ENCODE measurements at places on chromosomes 1 and 21.

- DNase-seq = no peak
Observed at GRCh38 chr1:53554592-53555305, 95.5 kb downstream of the DMRTB1 start.

DNA sequence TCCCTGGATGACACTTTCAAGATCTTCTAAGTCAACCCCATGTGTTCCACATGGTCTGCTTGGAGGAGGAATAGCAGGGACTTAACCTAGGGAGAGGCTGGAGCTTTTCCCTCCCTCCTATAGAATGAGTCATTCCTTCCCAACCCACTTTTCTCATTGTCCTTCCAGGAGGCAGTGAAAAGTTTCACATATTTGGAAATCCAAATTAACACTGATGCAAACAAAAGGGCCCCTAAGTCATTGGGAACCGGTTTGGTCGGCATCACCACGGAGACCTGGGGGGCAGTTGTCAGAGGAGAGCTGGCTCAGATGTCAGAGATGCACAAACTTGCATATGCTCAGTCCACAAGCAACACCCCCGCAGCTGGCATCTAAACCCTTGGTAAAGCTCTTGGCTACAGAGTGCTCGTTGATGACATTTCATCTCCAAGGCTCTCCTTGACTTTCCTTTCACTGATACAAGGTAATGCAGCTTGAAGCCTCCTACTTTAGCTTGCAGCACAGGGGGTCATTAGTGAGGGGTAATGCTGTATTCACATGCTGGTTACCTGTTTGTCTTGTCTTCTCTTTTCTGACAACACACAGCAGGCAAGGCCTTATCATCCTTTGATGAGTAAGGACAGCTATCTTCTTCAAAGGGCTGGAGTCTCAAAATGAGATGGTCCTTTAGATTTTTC lies 12.3 kb upstream of the LRRC8D start:
- DNase-seq = peak; percentile 71

GRCh38 chr1:22838965-22839364 lies 128.3 kb downstream of the EPHB2 start:
- DNase-seq = no peak

DNA sequence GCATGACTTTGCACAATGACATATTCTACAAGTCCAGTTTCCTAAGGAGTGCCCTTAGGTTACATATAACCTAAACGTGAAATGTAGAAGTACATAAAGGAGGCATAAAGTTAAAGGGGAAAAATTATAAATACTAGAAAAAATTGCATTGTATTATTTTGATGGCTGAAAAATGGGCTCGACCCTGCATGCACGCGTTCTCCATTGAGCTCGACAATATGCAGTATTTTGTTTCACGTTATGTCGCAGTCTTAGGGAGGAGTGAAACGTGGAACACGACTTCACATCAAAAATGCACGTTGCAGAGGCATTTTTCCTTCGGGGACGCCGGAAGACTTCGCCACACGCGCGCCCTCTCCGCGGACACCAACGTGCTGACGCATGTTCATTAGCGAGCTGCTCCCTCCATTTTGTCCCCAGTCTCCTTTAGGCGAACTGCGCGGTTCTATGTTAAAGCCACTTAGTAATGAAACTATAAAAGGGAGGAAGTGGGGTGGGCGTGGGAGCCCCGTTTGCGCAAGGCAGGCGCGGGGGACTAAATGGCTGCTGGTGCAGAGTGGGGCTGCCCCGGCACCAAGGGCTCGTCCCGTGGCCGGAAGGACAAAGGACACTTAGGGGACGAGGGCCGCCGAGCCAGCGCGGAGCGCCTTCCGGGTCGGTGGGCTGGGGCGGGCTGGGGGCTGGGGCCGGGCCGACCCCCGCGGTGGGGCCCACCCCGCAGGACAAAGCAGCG lies 749 bp upstream of the COX20 start:
- peak; percentile 79 for DNase-seq

DNA sequence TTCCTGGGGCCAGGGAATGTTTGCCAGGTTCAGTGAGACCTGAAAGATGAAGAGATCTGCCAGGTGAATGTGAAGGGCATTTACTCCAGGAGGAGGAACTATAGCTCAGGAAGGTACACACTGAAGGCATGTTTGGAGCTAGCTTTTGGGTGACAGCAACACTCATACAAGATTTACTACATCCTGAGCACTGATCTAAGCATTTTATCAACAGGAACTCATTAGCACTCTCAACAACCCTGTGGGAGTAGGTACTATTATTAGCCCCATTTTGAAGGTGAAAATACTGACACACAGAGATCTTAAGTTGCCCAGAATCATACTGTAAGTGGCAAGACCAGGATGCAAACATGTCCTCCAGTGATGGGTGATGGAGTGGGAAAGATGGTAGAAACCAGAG lies 6.7 kb downstream of the GADD45A start:
- DNase-seq = no peak

DNA sequence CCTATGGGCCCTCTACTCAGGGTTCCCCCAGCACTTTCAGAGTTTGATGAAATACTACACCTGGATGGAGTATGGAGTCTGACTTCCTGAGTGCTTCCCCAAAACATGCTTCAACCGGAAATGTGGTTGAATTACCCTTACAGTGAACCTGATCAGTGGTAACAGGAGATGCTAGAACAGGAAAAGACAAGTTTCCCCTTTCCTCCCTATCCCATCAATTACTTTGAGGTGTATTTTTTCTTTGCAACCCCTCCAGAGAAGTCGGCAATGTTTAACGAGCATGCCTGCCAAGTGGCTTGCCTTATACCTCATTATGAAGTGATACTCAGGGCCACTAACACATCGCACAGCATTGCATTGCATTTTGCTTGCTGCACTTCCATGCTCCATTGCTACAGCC lies 7.0 kb downstream of the KRTAP15-1 start:
- DNase-seq = no peak

DNA sequence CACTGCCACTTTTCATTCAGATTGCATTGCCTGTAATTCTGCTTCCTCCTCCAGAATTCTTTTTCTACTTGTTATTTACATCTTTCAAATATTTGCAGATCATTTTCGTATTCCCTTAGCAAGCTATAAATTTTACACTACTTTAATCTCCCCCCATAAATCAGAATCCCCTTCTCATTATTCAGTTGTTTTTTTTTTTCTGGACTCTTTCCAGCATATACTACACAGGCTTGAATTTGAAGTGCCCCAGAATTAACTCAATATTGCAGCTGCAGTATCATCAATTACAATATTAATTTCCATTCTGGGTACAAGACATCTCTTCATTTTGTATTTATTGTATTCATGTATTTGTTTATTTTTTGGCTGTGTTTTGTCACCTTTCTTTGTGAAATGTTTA lies 1494.3 kb downstream of the AMY1C start:
- no peak for DNase-seq

DNA sequence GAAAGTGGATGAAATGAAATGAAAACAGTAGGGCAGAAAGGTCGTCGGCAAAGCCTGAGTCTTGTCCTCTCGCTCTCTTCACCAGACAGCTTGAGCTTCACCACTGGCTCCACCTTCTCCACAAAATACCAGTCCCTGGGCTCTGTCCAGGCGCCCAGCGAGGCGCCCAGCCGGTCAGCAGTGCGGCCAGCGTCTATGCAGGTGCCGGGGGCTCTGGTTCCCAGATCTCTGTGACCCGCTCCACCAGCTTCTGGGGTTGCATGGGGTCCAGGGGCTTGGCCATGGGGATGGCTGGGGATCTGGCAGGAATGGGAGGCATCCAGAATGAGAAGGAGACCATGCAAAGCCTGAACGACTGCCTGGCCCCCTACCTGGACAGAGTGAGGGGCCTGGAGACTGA lies 600.5 kb upstream of the ZP4 start:
- no peak for DNase-seq

DNA sequence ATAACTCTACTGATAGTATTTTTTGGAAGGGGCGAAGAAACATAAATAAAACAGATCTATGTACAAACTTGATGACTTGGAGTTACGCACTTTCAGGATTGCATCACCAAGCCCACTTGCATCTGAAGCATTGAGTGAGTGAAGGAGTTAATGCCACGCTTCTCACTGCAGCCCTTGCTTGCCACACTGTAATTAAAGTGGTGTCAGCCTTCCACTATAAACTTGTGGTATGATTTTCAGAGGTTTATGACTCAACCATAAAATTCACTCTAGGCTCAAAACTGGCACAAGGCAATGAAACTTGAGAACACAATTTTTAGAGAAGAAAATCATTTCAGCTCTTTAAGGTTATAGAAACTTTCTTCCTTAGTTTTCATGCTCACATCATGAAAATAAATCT lies 93.9 kb upstream of the PRMT6 start:
- no peak for DNase-seq

DNA sequence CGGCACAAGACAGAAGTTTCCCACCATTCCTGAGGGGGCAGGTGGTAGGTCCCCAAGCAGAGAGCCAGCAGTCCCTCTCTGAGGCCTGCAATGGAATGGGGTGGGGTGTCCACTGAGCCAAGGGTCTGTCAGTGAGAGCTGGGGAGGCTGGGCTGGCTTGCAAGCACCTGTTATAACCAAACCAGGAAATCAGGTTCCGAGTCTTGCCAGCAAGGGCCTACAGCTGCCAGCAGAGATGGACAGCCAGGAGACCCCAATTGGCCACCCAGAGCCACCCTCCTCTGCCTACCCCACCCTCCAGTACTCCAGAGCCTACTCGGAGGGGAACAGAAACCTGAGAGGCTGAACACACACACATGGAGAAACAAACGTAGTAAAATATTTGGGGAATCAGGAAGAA lies 32.2 kb downstream of the PSEN2 start:
- no peak for DNase-seq

DNA sequence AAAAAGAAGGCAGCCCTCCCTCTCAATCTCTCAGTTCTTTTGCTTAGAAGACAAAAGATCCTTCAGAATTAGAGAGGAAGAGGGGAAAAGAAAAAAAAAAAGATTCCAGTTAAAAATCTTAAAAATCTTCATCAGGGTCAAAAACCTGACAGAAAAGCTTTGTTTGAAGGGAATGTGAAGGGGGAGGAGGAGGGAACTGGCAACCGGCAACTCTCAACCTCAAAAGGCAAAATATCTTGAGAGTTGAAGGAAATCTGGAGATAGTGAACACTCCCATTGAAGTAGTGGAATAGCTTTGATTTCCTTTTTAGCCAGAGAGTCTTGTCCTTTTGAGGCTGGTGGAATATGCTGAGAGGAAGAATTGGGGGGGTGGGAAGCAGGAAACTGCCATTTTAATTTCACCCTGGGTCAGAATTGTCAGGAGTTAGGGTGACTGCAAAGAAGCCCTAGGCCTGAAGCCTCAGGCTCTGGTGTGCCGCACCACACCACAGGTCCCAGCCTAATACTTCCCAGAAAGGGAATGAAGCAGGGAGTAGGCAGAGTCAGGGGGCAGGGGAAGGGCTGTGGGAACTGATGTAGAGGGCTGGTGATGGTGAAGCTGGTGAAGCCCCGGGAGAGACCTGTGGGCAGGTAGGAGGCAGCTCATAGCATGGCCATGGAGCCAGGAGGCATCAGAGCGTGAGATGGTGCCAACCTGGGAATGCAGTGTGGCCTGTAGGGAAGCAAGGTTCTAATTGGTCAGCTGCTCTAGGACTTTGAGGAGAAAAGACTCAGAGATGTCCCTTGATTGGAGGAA lies 24.6 kb downstream of the KIRREL1 start:
- no peak for DNase-seq

- no peak for DNase-seq
Observed at GRCh38 chr1:237701534-237701933, 189.2 kb downstream of the ZP4 start.

DNA sequence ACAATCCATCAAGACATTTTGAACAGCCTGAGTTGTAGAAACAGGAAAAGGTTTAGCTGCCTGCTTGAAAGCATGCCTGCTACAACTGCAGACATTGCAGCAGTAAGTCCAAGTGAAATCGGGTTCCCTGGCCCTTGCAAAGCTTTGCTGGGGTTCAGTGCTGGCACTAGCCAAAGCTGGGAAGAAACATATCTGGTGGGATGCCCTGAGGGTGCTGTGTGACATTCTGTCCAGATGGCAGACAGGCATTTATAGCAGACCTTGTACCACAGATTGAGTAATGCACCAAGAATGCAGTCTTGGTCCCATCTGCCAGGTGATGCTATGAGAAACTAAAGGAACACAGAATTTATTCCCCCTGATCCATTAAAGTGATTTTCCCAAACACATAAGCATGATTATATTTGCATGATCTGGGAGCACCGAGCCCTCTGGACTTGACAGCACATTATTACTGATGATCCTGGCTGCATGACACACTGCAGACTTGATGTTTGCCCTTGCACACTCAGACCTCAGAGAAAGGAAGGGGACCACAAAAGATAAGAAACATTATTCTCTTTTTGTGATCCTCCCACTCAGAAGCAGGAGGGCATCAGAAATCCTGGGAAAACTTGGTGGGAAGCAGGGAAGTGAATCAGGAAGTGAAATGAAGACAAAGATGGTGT lies 223.7 kb upstream of the FAM78B start:
- DNase-seq = no peak

- DNase-seq = peak; percentile 42
Observed at GRCh38 chr21:15250384-15250783, 185.6 kb upstream of the NRIP1 start.

GRCh38 chr1:29309075-29309474 lies 72.8 kb downstream of the PTPRU start:
- no peak for DNase-seq

GRCh38 chr1:184388319-184388889 lies 1.6 kb downstream of the C1orf21 start:
- DNase-seq = peak; percentile 71

GRCh38 chr1:207752456-207752998 lies 673 bp downstream of the CD46 start:
- DNase-seq = peak; percentile 7

DNA sequence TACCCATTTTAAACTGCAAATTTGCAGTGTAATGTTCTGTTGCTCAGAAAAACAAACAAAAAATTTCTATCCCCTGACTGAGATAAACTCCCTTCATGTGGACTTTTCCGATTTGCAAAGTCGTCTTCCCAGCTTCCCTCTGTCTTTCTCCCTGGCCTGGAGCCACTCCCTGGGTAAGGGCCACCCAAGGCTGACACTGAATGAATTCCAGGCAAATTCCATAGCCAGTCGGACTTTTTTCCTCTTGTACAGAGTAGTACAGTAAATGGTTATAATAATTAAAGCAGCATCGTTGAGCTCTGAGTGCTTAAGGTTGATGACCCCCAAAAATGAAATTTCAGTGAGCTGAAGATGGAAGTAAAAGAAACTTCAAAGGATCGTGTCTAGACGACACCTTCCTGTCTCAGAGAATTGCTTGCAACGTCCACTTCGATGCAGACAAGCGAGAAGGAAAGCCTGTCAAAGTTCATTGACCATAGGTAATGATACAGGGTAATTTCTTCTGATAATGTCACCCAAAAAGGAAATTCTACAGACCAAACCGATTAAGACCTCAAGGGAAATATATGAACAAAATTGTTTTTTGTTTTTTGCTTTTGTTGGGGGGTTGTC lies 33.6 kb upstream of the LHX8 start:
- DNase-seq = no peak

DNA sequence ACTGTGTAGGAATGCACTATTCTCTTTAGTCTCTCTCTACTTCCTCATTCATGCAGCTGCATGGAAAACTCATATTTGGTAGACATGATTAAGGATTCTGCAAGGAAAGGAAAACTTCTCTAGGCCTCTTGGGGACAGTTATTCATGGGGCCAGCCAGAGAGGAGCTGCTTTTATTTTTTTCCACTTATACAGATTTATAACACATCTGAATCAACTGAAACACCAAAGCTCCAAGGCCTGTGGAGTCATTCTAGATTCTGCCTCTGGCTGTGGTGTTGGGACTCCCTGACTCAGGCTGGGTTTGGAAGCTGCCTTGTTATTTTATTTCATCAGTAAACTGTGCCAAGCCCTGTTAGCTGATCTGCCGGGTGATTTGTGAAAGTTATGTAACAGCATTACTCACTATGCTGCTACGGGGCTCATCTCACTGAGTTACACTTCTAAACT lies 83.9 kb upstream of the EDEM3 start:
- peak; percentile 91 for DNase-seq

GRCh38 chr21:34844924-34845238 lies 176.1 kb downstream of the CLIC6 start:
- no peak for DNase-seq
